ENCODE measurements at places on chromosomes 4 and X.

- DNase-seq, result no peak
These were observed 65.5 kb downstream of the ZNF81 start for GRCh38 chrX:47902161-47902560.

GRCh38 chrX:64176876-64177275 is 28.6 kb downstream of the AMER1 start:
- no peak for DNase-seq

DNA sequence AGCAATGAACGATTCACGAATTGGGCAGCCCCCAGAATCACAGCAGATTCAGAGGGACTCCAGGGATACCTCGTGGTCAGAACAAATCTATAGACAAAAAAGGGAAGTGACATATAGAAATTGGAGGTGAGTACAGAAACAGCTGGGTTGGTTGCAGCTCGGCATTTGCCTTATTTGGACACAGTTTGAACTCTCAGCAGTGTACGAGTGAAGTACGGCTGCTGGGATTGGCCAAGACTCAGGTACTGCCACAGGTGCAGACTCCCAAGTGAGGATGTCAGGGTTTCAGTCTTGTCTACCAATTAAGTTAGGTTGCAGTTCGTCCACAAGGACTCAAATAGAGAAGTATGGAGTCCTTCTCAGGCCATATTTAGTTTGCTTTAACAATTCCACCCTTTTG is 28.2 kb downstream of the HTT-AS start:
- no peak for DNase-seq

DNA sequence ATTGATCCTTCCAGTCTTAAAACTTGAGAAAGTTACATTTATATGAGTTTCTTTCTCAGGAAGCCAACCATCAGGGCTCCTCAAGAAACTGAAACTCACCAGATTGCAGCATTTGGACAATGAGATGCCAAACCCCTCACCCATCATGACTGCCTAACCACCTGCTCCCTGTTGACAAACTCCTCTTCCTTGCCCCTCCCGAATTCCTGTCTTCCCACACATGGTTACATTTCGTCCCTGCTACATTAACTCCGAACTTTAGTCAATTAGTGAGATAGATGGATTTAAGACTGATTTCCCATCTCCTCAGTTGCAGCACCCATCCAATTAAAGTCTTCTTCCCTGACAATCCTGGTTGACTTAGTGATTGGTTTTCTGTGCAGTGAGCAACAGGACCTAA is 118.7 kb downstream of the ZNF330 start:
- no peak for DNase-seq

All from effector memory CD4-positive, alpha-beta T cell (primary cell).